ENCODE measurements at places on chromosomes 7 and 10. TPM values are rescaled to one million over a fixed set of nuclear protein-coding genes. Genes with fewer than 3 reads are reported as not detected.

DNA sequence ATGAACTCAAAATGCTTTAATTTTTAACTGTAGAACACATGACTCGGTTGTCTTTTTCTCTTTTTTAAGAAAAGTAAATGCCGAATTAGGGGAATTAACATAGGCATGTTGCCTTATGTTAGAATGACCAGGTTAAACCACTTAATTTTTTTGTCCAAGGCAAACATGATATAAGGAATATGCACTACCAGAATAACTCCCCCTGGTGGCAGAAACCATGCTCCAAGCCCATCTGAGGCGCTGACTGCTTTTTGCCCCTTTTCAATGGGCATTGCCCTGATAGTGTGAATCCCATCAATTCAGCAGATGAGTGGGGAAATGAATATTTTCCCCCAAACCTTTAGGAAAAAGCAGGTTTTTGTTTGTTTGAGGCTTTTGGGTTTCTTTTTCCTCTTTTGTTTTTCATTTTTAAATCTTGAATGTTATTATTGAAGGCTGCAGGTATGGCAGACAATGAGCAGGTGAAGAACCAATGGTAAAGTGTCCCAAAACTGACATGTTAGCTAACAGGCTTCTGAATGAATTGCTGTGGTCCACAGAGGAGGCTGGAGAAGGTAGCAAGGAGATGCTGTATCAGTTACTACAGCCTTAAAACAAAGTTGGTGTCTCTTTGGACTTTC is 284.3 kb downstream of the SORCS3 start:
- no peaks in the 10 kb centered on the region for H3K4me1 ChIP-seq
- no peak overlapping the region for H3K4me3 ChIP-seq
- DNase-seq = no peak
- no peaks in the 10 kb centered on the region for H3K27me3 ChIP-seq
- no peak overlapping the region for H3K27ac ChIP-seq
- no peaks in the 10 kb centered on the region for H3K36me3 ChIP-seq

DNA sequence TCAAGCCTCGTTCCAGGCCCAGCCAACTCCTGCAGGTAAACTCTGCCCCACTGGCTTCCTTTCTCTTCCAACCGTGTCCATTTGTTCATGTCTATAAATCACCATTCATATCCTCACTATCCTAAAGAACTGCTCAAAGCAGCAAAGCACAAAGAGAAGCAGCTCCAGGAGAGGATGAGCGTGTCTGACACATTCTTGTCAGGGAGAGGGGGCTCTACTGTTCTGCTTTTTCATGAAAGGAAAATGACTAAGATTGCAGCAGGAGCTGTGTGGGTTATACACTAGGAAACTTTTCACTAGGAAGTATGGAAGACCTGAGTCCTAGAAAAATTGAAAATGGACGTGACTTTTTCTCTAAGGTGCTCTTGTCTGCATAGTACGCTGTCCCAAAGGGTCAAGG is 16.7 kb downstream of the AGFG2 start:
- no peak overlapping the region for H3K27ac ChIP-seq
- H3K4me3 ChIP-seq = no peak overlapping the region
- no peaks in the 10 kb centered on the region for H3K27me3 ChIP-seq
- no peaks in the 10 kb centered on the region for H3K4me1 ChIP-seq

- no peak for DNase-seq
- H3K27ac ChIP-seq = no peak overlapping the region
- no peaks in the 10 kb centered on the region for H3K36me3 ChIP-seq
- H3K27me3 ChIP-seq = no peaks in the 10 kb centered on the region
These were observed 31.5 kb upstream of the OPTN start for GRCh38 chr10:13068484-13068883.

GRCh38 chr7:8423057-8423456 is 10.4 kb upstream of the NXPH1 start:
- no peaks in the 10 kb centered on the region for H3K36me3 ChIP-seq
- H3K27ac ChIP-seq = no peak overlapping the region
- no peak overlapping the region for H3K4me3 ChIP-seq
- no peak for DNase-seq

DNA sequence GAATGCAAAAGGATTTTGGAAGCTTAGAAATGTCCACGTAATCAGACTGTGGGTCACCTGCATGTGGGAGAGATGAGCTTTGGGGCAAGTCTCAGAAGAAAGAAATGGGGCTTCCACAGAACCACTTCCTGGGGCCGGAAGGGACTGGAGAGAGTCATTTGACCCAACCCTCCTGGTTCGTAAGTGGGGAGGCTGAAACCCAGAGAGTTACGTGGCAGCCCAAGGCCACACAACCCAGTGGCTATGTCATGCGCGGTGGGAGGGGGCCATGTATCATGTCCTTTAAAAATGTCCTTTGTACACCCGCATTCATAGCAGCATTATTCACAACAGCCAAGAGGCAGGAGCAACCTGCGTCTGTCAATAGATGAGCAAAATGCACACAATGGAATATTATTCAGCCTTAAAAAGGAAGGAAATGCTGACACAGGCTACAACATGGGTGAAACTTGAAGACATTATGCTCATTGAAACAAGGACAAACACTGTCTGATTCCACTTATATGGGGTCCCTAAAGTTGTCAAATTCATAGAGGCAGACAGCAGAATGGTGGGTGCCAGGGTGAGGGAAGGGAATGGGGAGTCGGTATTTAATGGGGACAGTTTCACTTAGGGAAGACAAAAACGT is 15.1 kb downstream of the CAMK2B start:
- DNase-seq = no peak
- H3K27ac ChIP-seq = no peak overlapping the region
- no peaks in the 10 kb centered on the region for H3K27me3 ChIP-seq
- no peaks in the 10 kb centered on the region for H3K4me1 ChIP-seq
- no peaks in the 10 kb centered on the region for H3K36me3 ChIP-seq

- no peaks in the 10 kb centered on the region for H3K27me3 ChIP-seq
- H3K4me3 ChIP-seq = no peak overlapping the region
- no peaks in the 10 kb centered on the region for H3K4me1 ChIP-seq
- no peak for DNase-seq
These were observed 882 bp upstream of the LRRC61 start for GRCh38 chr7:150322114-150322832.

- no peak overlapping the region for H3K27ac ChIP-seq
- no peaks in the 10 kb centered on the region for H3K27me3 ChIP-seq
- no peaks in the 10 kb centered on the region for H3K36me3 ChIP-seq
- DNase-seq = peak; percentile 35
- no peaks in the 10 kb centered on the region for H3K4me1 ChIP-seq
- H3K4me3 ChIP-seq = no peak overlapping the region
These were observed 30.4 kb upstream of the ELFN1 start for GRCh38 chr7:1639532-1640175.

GRCh38 chr7:462173-463103 is 57.2 kb downstream of the PDGFA start:
- H3K27ac ChIP-seq = no peak overlapping the region
- H3K4me3 ChIP-seq = no peak overlapping the region
- H3K36me3 ChIP-seq = no peaks in the 10 kb centered on the region
- no peaks in the 10 kb centered on the region for H3K27me3 ChIP-seq
- DNase-seq = peak; percentile 33
- no peaks in the 10 kb centered on the region for H3K4me1 ChIP-seq

DNA sequence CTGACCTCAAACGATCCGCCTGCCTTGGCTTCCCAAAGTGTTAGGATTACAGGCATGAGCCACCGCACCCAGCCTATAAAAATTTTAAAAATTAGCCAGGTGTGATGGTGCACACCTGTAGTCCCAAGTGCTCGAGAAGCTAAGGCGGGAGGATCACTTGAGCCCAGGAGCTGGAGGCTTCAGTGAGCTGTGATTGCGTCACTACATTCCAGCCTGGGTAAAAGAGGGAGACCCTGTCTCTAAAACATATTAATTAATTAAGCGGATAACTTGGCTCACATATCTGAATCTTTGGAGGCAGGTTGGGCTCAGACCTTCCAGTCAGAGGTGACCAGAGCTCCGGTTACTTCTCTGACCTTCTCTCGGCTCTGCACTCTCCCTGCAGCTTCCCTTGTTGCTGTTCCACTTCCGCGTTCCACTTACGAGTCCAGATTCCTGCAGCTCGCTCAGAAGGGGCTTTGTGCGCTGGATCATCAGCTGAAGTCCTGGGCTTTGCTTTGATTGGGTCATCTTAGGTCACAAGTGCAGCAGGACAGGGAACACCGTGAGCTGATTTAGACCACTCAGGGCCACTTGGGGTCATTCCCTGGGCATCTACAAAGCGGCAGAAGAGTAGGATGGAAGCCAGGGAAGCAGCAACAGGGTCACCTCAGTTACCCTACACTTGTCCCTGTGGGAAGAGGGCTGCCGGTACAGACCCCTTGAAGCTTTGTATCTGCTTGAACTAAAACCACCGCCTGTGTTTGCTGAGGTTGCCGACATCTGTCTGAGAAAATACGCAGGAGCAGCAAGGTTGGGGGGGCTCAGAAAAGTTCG is 2.0 kb upstream of the ARPC1B start:
- H3K36me3 ChIP-seq = no peaks in the 10 kb centered on the region
- H3K27ac ChIP-seq = peak overlapping the region; percentile 17
- no peak for DNase-seq
- H3K4me1 ChIP-seq = no peaks in the 10 kb centered on the region

GRCh38 chr10:98408799-98409198 is 6.2 kb downstream of the PYROXD2 start:
- no peak for DNase-seq
- no peaks in the 10 kb centered on the region for H3K4me1 ChIP-seq
- no peak overlapping the region for H3K4me3 ChIP-seq

DNA sequence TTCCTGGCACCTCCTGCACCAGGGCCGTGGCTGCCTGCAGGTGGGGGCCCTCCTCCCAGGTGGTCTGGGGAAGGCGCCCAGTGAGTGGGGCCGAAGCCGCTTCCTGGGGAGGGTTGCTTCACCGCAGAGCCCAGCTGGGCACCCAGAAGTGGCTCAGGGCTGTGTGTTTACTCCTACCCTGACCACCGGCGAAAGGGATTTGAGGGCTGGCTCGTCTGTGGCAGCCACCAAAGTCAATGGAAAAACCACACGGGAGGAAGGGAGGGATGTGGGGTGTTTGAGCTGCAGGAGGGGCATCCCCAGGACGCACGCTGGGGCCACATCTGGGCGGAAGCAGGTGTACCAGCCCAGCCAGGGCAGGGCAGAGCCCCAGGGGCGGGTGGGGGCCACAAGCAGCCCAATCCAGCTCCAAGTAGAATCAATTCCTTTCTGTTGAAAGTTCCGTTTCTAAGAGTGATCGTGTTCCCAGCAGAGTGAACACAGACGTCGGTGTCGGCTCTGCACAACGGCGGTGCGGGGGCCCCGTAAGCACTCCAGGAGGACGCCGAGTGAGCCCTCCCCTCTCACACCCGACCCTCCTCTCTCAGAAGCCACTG is 69.9 kb downstream of the FOXL3 start:
- no peaks in the 10 kb centered on the region for H3K4me1 ChIP-seq
- H3K36me3 ChIP-seq = no peaks in the 10 kb centered on the region
- no peak overlapping the region for H3K27ac ChIP-seq

- no peak for DNase-seq
- H3K36me3 ChIP-seq = no peaks in the 10 kb centered on the region
- H3K27ac ChIP-seq = no peak overlapping the region
- H3K4me3 ChIP-seq = no peak overlapping the region
These were observed 92.2 kb downstream of the SEMA3C start for GRCh38 chr7:80826520-80827238.

- no peaks in the 10 kb centered on the region for H3K27me3 ChIP-seq
- H3K36me3 ChIP-seq = no peaks in the 10 kb centered on the region
- no peak overlapping the region for H3K4me3 ChIP-seq
- peaks cover 6% of the 10 kb centered on the region for H3K4me1 ChIP-seq
These were observed 11.5 kb downstream of the ZNF438 start for GRCh38 chr10:31020209-31020608.

- H3K4me3 ChIP-seq = no peak overlapping the region
- no peaks in the 10 kb centered on the region for H3K36me3 ChIP-seq
- no peaks in the 10 kb centered on the region for H3K4me1 ChIP-seq
- no peaks in the 10 kb centered on the region for H3K27me3 ChIP-seq
- H3K27ac ChIP-seq = no peak overlapping the region
- no peak for DNase-seq
These were observed 155.3 kb downstream of the SFMBT2 start for GRCh38 chr10:7255517-7255916.

DNA sequence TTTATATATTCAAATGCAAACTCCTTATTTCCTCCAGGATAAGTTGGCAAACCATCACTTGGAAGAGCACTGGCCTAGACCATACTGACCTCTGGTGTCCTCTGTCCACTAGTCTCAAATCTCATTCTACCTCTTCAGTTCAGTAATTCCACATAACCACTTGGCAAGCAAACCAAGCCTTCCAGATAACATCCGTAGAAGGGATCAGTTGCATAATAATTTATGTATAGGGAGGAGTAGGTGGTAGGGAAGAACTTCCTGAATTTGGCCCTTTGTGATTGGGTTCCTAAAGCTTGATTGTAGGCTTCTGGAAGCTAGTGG is 55.0 kb downstream of the WAC start:
- no peak for DNase-seq
- peak overlapping the region; percentile 50 for H3K27ac ChIP-seq
- H3K36me3 ChIP-seq = peaks cover 2% of the 10 kb centered on the region
- H3K4me1 ChIP-seq = no peaks in the 10 kb centered on the region
- H3K4me3 ChIP-seq = no peak overlapping the region
- H3K27me3 ChIP-seq = no peaks in the 10 kb centered on the region

DNA sequence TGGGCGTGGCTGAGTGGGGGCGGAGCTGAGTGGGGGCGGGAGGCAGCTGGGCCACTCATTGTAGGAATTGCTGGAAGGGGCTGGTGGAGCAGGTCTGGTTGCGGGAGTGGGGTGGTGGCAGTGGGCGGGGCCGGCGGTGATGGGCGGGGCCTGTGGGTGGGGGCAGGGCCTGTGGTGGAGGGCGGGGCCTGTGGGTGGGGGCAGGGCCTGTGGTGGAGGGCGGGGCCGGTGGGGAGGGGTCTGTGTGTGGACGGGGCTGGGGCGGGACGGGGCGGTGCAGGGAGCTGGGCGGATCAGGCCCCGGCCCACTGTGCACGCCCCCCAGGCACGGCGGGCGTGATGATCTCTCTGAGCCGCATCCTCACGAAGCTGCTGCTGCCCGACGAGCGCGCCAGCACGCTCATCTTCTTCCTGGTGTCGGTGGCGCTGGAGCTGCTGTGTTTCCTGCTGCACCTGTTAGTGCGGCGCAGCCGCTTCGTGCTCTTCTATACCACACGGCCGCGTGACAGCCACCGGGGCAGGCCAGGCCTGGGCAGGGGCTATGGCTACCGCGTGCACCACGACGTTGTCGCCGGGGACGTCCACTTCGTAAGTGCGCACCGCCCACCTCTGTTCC is 14.0 kb downstream of the SLC29A4 start:
- no peaks in the 10 kb centered on the region for H3K36me3 ChIP-seq
- H3K27ac ChIP-seq = no peak overlapping the region
- no peak overlapping the region for H3K4me3 ChIP-seq

Gene TEX47
- not detected for total RNA-seq

Gene SLC18A3
- not detected for total RNA-seq

Gene RBP4
- 9.4 TPM for total RNA-seq

Gene NOLC1
- 35.9 TPM for total RNA-seq

Gene PALD1
- total RNA-seq = 10.7 TPM

Gene NUP42
- 27.1 TPM for total RNA-seq

Gene MMD2
- not detected for total RNA-seq
